ENCODE measurements at places on chromosomes 12 and 14.

- DNase-seq, result no peak
These were observed 57.8 kb downstream of the GALNT16 start for GRCh38 chr14:69317780-69318179.

DNA sequence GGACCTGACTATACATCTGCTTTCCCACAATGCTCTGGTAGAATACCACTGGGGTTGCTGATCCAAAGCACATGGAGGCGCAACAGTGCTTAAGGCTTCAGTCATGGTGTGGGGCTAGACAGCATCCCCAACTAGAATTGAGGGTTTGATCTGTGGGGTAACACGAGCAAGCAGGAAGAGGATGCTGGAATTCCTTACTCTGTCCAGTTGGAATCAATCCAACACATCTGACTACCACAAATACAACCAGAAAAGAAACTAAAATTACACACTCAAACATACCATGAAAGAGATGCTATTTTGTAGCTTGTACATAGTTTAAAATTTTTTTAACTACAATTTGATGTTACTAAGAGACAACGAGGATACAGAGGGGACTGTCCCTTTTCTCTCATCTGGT, 40.4 kb upstream of the GTF2A1 start:
- no peak for DNase-seq

- DNase-seq, result no peak
These were observed 1426.9 kb downstream of the AACS start for GRCh38 chr12:126492181-126492580.

GRCh38 chr12:104352106-104352713, 48.7 kb downstream of the EID3 start:
- DNase-seq, result no peak

GRCh38 chr12:43482311-43483085, 69.5 kb downstream of the ADAMTS20 start:
- DNase-seq, result no peak

GRCh38 chr12:43816168-43816567, 10.1 kb upstream of the TWF1 start:
- DNase-seq, result no peak

DNA sequence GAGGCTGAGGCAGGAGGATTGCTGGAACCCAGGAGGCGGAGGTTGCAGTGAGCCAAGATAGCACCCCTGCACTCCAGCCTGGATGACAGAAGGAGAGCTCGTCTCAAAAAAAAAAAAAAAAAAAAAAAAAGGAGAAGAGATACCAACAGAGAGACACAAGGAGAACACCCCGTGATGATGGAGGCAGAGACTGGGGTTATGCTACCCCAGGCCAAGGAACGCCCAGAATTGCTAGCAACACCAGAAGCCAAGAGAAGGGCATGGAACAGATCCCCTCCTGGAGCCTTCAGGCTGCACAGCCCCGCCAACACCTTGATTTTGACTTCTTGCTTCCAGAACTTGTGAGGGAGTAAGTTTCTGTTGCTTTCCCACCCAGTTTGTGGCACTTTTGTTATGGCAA, 148.0 kb upstream of the FOXN3 start:
- no peak for DNase-seq

GRCh38 chr14:95832012-95832411, 44.6 kb upstream of the TUNAR start:
- DNase-seq, result no peak

DNA sequence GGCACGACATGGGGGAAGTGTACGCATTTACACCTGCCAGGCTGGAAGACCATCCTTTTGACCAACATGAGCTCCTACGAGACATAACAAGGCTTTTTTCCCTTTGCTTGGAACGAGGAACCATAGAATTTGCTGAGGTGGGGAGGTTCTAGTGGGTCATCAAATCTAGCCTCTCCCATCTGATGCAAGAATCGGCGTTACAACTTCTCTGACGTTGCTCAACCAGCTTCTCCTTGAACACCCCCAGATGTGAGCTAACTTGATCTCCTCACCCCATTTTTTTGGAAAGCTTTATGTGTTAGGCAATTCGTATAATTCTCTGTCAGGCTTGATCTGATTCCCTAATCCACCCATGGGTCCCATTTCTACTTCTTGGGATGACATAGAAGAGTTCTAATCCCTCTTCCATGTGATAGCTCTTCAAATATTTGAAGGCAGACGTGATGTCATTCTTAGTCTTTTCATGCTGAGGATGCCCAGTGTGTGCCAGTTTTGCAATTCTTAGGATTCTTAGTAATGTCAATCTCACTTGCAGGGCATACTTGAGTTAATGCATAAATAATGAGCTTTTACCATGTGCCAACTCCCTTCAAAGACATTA, 163.6 kb upstream of the PARP11 start:
- no peak for DNase-seq

DNA sequence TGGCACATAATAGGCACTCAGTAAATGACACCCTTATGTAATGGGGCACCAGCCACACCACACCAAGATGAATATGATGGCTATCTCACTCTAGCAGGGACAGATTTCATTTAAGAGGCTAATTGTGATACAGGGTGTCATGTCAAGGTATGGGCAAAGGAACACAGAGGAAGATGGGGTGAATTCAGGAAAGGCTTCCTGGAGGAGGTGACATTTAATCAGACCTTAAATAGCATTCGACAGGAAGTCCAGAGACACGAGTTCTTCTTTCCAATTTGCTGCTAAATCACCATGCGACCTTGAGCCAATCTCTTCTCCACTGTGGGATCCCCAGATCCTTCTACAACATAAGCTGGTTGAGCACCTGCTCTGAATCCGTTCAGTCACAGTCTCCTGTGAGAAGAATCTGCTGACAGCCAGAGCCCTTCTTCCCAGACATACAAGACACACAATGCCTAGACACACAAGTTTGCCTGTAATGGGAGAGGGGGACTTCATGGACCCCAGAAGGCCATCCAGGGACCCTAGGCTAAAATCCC, 1.5 kb upstream of the DTX1 start:
- DNase-seq, result no peak

- no peak for DNase-seq
These were observed 43.9 kb downstream of the NINJ2 start for GRCh38 chr12:619346-619745.

- no peak for DNase-seq
These were observed 27.4 kb upstream of the KCNH3 start for GRCh38 chr12:49511410-49511809.

DNA sequence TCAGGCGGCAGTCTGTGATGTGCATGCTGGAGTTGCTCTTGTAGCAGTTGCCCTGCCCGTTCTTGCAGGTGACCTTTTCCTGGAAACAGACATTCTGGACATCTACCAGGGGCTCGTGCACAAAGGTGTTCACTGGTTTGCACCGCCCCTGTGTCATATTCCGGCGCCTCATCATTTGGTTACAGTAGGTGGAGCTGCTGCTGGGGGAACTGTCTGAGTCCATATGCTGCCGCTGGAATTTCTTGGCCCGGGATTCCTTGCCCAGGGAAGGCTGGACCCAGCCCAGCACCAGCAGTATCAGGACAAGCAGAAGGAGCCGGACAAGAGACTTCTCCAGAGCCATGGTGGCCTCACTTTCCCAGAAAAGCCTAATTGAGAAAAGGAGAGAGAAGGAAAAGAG, 918 bp downstream of the RNASE1 start:
- no peak for DNase-seq

GRCh38 chr12:11753826-11754225, 104.4 kb downstream of the ETV6 start:
- DNase-seq, result no peak

DNA sequence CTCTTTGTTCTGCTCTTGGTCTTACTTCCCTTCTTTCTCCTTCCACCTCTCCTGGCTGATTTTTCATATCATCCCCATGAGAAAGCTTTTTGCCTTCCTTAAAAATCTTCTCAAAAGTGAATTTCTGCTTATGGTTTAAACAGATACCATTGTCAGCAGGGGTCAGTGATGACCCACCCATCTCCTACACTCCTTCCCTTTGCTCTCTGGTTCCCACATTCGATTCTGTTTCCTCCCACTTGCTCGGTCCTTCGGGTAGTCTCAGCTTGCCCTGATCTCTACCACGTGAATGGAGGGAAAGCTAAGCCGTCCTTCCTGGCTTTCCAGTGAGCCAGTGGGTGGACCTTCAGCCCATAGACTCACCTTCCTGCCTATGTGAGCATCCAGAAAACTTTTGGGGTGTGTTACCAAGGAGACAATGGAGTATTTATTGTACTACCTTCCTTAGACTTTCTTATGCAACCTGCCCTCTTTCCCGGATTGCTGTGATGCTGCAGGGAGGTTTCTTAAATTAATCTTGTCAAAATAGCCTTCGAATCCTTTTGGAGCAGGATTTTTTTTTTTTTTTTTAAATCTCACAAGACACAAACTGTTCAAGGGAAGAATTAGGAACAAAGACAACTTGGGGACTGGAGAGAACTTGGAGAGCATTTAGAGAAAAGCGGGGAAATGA, 306.3 kb downstream of the CACNA1C start:
- no peak for DNase-seq

- DNase-seq, result no peak
These were observed 101.4 kb downstream of the PDE3A start for GRCh38 chr12:20469756-20470155.

DNA sequence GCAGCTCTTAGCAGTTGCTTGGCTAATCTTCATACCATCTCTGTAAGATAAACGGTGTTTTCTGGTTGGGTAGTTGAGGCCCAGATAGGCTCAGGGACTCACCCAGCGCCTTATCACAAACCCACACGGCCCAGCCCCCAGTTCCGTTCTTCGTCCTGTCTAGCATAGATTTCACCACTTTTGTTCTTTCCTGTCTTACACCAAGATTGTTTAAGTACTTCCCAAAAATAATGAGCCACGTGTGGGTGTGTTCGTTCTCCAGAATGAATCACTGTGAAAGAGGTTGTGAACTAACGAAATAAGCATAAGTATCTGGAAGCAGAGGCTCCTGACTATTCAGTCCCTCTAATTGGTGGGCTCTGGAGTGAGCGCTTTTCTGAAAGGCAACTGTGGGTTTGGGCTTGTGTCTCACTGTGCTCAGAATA, 21.4 kb downstream of the ACVR1B start:
- DNase-seq, result no peak

GRCh38 chr12:117805865-117806264, 162.9 kb downstream of the KSR2 start:
- no peak for DNase-seq

DNA sequence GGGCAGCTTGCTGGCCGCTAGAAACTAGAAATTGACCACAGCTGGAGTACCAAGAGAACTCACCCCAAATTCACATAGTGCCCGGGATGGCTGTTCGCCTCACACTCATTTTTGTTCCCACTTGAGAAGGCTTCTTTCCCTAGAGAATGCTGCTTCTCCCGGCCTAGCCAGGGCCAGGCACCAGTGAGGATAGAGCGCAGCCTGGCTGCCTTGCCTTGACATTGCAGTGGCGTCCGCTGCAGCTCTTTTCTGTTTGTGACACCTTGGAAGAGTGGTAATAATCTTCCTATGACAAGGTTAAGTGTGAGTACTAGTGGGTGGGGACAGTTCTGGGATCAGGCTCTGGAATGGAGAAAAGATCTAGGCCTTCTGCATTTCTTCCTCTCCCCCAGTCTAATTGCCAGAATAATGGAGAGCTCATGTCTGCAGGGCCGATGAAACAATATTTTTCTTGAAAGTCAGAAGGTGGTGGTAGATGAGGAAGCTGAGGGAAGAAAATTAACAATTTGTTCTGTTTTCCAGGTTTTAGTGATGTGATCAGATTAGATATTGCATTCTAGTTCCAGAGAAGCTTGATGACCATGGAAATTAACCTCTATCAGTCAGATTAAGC, 3.7 kb downstream of the TMEM253 start:
- DNase-seq, result no peak

- DNase-seq, result no peak
These were observed 265.6 kb upstream of the SFSWAP start for GRCh38 chr12:131445184-131445774.

GRCh38 chr12:81209012-81209411, 131.1 kb downstream of the ACSS3 start:
- no peak for DNase-seq

- DNase-seq, result no peak
These were observed 785 bp downstream of the MLEC start for GRCh38 chr12:120687578-120688289.

GRCh38 chr12:27018037-27018436, 3.9 kb upstream of the TM7SF3 start:
- DNase-seq, result no peak

- DNase-seq, result no peak
These were observed 6.2 kb downstream of the PGF start for GRCh38 chr14:74949191-74949601.

- no peak for DNase-seq
These were observed 327.5 kb upstream of the PDE3A start for GRCh38 chr12:20040831-20041230.

DNA sequence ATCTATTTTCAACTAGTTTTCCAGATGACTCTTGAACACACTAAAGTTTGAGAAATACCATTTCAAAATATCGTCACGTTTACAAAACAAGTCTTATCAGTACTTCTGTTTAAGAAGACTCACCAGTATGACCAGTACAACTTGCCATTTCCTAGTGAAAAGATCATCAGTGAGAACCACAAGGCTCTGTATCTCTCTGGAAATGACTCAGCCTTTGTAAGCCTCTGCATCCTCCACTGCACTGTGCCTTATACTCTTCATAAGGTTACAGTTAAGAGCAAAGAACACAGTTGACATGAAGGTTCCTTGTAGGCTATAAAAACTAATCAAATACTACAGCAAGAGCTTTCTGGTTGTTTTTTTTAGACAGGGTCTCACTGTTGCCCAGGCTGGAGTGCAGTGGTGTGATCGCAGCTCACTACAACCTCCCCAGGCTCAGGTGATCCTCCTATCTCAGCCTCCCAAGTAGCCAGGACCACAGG, 5.7 kb upstream of the VTI1B start:
- DNase-seq, result no peak

DNA sequence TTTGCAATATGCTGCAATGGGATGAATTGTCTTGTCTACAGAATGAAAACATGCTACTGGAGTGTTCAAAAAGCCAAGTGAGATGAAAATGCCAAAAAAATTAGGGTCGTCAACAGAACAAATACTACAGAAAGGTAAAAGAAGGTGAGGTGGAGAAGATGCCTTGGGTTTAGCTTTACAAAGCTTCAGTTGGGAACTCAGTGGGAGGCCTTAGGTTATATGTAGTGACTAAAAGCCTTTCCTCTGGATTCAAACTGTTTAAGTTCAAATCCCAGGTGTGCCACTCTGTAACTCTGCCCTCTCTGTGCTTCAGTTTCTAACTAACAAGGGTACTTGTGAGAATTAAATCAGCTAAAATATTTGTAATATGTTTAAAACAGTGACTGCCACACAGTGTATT, 84.9 kb upstream of the PDE3A start:
- DNase-seq, result no peak

DNA sequence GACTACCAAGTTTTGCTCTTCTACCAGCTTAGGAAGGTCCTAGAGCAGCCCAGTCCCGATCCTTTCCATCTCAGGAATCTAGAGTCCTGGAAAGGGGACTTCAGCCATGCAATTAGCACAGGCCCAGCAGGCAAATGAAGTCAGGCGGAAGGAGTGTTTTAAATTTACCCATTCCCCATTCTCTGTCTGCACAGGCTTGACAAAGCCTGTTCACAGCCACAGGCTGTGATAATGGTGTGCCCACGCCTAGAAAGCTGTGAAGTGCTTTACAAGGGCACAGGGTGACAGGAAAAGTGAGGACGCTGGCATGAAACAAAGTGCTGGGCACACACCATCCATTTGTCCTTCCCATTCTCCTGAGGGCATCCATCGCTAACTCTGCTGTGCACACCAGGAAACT, 79.0 kb downstream of the PITPNM2 start:
- no peak for DNase-seq

GRCh38 chr12:42589465-42590329, at the start of gene PRICKLE1:
Gene PRICKLE1 (minus strand): TSS chr12:42589746. CDS start chr12:42472516, 117,230 bp downstream.
- no peak for DNase-seq

Measured in activated CD4-positive, CD25-positive, alpha-beta regulatory T cell (primary cell).